ENCODE measurements at places on chromosomes 1 and 21.

GRCh38 chr1:232423591-232423990 is 206.3 kb downstream of the SIPA1L2 start:
- DNase-seq: no peak

- DNase-seq: no peak
These were observed 410.2 kb downstream of the MATN1 start for GRCh38 chr1:30313176-30313575.

GRCh38 chr21:42105476-42106315 is 34.6 kb downstream of the UMODL1 start:
- no peak for DNase-seq

DNA sequence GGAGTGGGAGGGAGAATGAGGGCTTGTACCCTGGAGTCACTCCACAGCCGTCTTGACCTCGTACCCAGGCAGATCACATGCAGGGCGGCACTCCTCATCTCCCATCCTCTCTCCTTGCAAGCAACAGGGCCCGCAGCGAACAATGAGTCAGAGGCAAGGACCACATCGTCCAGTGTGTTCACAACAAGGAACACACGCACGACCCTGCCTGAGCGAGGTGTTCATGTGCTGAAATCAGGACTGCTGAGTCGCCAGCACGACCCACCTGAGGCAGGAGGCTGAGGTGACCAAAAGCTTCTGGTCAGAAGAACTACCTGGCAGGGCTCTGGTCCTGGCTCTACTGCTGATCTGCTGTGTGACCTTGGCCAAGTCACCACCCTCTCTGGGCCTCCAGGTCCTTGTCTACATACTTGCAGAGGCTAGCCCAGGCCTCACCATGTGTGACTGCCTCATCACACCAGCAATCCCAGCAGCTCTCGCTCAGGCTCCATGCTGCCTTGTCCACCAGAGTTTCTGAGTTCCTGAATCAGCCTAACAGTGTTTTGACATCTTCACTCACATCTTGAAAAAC is 78.0 kb downstream of the SSBP3 start:
- DNase-seq: no peak

- no peak for DNase-seq
These were observed 32.4 kb downstream of the PRMT2 start for GRCh38 chr21:46667741-46668380.

DNA sequence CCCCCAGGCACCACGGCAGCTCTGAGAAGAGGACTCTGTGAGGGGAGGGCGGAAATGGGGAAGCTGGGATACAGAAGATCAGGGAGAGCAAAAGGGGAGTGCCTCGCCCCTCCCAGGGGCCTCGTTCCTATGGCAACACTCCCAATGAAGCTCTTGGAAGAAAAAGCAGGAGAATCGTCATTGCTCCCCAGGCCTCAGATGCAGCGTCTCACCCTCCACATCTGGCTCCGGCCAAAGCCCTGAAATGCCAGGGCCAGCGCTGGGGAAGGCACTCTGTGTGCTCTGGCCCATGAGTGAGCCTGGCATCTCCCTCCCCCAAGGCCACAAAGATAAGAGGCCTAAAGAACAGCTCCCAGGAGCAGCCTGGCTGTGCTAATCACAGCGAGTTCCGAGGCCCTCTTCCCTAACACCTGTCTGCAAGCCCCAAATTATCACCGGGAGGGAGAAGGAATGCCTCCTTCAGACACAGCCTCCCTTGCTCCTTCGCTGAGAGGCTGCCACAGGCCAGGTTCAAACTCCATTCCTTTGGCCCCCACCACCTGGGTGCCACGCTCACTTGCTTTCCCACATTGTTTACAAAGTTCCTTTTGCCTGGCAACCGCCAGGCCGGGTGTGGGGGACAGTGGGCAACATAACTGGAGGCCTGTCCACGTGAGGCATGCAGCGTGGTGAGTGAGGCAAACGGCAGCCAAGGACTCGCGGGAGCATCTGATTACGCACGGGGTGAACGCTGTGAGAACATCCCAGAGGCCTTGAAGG is 27.8 kb downstream of the ECE1 start:
- no peak for DNase-seq

GRCh38 chr1:8456308-8456912 is 138.5 kb downstream of the SLC45A1 start:
- DNase-seq: no peak

- no peak for DNase-seq
These were observed 268.9 kb downstream of the HHAT start for GRCh38 chr1:210597555-210598134.

- no peak for DNase-seq
These were observed 3.6 kb downstream of the YBEY start for GRCh38 chr21:46289655-46290179.

DNA sequence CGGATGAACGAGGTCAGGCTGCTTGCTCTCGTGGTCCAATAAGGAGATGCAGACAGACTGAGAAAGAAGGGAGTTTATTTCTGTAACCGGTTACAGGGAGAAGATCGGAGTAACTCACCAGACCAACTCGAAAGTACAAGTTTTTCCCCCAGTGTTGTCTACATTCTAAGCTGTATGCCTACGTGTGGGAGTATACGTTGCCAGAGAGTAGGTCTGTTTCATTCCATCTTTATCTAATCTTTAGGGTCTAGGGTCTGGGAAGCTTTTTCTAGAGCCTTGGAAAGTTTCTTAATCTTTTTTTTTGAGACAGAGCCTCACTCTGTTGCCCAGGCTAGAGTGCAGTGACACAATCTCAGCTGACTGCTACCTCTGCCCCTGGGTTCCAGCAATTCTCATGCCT is 4.7 kb upstream of the PADI1 start:
- no peak for DNase-seq

DNA sequence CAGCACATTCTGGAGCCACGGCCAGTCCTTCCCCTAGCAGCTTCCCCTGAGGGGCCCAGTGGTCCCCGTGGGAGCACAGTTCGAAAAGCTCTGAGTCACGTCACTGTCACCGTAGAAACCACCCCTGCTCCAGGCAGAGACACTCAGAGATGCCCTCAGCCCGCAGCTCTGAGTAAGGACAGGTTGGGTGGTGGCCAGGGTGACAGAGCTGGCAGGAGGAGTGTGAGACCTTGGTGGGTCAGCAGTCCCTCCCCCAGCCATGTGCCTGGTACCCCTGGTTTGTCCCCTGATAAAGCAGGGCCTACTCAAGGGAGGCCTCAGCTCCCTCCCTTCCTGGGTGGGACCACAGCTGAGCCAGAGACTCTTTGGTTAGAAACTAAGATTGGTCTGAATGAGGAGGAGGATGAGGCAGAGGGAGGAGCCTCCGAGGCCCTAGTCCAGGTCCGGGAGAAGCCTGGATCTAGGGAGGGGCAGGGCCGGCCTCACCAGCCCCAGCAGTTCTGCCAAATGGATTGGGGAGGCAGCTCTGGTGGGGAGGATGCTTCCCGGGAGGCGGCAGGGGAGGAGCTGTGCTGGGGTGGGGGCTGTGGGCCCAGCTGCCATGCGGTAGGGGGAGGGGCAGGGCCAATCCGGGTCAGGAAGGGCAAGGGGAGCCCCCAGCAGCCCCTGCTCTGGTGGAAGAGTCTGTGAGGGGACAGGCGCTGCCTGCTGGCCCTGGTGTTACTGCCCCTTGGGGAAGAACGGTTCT is 55.2 kb downstream of the SLC9A1 start:
- DNase-seq: peak; percentile 36

Measured in stimulated activated CD4-positive, alpha-beta T cell treated with anti-CD3 and anti-CD28 coated beads, Interleukin-15, amount 100 ng/mL, for 48 hours (primary cell).